ENCODE measurements at places on chromosomes 4 and X. TPM values are rescaled to one million over a fixed set of nuclear protein-coding genes. Genes with fewer than 3 reads are reported as not detected.

GYPA gene
- polyA plus RNA-seq = not detected

CTSO gene
- polyA plus RNA-seq = 23.8 TPM

GIMD1 gene
- not detected for polyA plus RNA-seq

YY2 gene
- polyA plus RNA-seq = 1.1 TPM

GABRQ gene
- polyA plus RNA-seq = 0.08 TPM

PDCL2 gene
- not detected for polyA plus RNA-seq

TMEM131L gene
- polyA plus RNA-seq = 9.6 TPM

ABRAXAS1 gene
- polyA plus RNA-seq = 13.7 TPM

FAM149A gene
- polyA plus RNA-seq = 16.1 TPM

- DNase-seq = no peak
These were observed 4.5 kb downstream of the APLN start for GRCh38 chrX:129650183-129650689.

GRCh38 chr4:184398741-184399511, 75.4 kb downstream of the IRF2 start:
- DNase-seq = no peak

DNA sequence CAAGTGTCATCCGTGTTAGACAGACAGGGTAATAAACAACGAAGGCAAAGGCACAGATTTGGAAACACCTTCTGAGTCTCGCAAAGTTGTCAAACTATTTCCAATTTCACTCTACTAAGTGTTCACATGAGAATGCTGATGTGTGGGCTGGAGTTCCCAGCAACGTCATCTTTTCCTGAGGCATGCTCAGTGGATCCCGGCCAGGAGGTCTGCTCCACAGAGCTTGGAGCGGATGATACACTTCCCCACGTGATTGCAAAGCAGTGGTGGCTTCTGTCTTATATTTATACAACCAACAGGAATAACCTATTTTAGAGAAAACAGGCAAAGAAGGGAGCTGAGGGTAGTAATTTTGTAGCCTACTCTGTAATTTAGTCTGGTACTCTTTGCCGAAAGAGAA, 40.1 kb upstream of the PDK3 start:
- no peak for DNase-seq

GRCh38 chr4:168540086-168540485, 43.2 kb downstream of the PALLD start:
- DNase-seq = no peak

GRCh38 chr4:71026086-71026485, 32.6 kb downstream of the DCK start:
- no peak for DNase-seq

DNA sequence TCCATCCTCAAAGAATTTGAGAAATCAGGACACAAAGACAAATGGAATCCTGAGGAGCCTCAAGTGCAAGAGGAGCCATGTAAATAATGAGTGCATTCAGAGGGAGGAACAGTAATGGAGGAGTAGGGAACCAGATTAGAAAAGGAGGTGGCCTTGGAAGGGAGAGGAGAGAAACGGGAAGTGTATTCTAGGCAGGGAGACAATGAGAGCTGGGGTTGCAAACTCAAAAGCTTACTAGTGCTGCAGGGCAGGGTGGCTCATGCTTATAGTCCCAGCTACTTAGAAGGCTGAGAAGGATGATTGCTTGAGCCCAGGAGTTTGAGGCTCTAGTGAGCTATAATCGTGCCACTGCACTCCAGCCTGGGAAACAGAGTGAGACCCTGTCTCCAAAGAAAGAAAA, 113.2 kb upstream of the LSM6 start:
- no peak for DNase-seq

GRCh38 chrX:24396931-24397279, 36.5 kb downstream of the SUPT20HL1 start:
- DNase-seq = no peak

GRCh38 chr4:156962528-156962974, 9.0 kb downstream of the PDGFC start:
- DNase-seq = no peak

DNA sequence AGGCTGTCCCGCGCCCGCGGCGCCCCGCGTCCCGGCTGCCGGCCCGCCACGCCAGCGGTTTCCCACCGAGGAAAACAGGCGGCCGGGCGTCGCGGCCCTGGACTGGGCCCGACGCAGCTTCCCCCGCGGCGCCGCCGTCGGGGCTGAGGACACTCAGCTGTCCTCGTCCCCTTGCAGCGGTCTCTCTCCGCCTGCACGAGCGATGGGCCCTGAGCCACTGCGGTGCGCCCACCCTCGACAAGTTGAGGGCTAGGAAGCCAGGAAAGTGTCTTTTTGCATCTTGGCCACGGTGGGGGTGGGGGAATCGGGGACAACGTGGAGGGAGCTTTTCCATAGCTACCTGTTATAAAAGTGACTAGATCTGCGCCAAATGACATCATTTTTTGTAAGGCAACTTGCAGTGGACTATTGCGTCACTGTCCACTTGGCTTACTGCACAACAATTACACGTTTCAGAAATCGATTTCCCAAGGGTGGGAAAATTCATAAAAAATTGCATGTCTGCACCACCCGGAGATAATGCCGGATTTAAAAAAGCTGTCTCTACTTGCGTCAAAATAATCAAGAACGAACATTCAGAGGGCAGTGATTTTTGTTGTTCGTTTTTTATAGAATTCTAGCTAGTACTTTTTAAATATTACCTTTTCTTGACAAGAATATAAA, 1.1 kb downstream of the KLHL15 start:
- no peak for DNase-seq

DNA sequence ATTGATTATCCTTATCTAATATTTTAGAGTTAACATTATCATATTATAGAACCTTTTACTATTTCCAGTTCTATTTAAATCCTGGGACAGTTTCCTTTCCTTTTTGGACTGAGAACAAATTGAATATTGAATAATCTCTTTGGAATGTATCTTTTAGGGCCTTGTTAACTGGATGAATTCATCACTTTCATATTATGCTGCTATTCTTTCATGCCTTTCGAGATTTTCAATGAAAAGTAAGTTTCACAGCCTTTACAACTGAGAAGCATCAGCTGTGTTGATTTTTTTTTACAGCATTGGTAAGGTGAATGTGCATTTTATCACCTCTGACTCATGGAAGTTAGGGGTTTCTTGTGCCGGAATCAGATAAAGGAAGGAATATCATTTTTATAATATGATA, 39.6 kb downstream of the PDLIM5 start:
- no peak for DNase-seq

DNA sequence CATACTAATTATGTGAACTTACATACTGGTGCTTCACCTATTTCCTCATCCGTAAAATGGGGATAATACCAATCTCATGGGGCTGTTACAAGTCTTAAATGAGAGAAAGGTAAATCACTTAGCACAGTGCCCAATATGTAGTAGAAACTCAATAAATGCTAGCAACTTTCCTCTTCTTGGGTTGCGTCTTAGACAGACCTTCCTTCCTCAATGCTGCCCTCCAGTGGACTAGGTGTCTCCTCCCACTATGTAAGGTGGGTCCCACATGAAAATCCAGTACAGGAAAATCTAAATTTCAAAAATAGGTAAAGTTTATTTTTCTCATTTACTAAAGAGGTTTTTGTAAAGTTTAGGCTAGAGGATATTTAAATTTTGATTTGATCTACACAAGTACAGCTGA, 20.6 kb downstream of the ZDHHC9 start:
- no peak for DNase-seq

DNA sequence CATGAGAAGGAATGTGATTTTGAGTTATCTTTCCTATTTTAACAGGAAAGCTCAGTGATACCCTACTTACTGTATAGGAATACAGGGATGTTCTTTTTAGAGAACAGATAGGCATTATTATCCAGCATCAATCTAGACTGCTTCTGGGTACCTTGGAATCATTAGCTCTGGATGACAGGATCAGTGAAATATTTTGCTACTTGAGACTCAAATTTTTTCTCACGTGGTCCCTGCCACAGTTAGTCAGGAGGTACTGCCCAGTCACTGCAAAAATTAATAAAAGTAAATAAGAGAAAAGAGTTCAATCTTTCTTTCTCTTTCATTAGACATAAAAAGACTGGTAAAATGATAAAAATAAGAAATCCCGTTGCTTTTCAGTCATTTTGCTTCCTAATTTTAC, 5.5 kb downstream of the ZNF827 start:
- no peak for DNase-seq

GRCh38 chr4:124097447-124097846, 615.1 kb downstream of the ANKRD50 start:
- no peak for DNase-seq

DNA sequence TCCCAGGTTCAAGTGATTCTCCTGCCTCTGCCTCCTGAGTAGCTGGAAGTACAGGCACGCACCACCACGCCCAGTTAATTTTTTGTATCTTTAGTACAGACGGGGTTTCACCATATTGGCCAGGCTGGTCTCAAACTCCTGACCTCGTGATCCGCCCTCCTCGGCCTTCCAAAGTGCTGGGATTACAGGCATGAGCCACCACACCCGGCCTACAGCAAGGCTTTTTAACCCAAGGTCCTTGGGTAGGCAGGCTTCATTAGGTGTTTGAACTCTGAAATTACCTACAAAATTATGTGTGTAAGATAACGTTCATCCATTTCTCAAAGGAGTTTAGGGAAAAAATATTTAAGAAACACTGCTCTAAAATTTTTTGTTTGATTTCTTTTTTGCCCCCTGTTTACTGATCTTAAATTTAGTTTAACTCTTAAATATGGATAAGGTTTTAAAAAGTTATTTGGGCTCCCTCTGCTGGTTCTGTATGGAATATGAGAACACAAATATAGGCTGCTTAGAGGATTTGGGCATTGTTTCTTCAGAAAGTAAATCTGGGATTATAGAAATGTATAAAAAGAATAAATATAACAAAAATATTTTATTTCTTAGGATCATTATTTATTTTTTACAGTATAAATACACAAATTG, 92.8 kb downstream of the CBR4 start:
- peak; percentile 33 for DNase-seq

- DNase-seq = no peak
These were observed 38.3 kb upstream of the CWH43 start for GRCh38 chr4:48947731-48948130.

- DNase-seq = no peak
These were observed 87.4 kb downstream of the SMIM20 start for GRCh38 chr4:26001413-26001812.

DNA sequence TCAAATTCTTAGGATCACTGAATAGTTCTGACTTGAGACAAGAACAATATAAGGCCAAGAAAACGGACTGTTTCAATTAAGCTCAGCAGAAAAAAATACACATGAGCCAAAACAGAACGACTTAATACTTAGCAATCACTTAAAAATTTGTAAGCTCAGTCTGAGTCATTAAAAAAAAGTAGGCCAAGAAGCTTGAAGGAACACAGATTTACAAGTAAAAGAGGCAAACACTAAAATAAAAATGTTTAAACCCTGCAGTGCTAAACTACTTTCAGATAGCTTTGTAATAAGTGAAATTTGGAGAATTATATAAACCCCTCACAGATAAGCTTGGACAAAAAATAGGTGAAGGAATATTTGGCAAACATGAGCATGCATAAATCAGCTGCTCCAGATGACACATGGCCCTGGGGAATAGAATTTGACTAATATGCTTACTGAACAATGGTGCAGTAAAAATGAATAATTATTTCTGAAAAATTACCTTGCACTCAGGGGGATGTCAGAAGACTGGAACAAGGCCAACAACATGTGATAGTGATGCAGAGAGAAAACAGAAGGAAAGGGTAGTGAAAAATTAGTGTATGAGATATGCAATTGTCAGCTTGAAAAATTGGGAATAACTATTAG, 49.6 kb downstream of the LNX1 start:
- DNase-seq = peak; percentile 37

DNA sequence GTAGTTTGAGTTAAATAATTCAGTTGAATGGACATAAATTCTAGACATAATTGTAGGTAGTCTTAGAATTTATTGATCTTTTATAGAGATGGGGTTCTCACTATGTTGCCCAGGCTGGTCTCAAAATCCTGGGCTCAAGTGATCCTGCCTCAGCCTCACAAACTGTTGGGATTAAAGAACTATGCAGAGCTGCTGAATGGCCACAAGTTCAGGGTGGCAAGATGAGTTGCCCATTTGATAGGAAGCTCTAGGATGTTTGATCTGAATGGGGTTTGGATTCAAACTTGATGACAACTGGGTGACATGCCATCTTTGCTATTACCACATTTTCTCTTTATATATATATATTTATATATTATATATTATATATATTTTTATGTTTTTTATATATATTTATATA, 3.6 kb downstream of the RPL36A start:
- no peak for DNase-seq

DNA sequence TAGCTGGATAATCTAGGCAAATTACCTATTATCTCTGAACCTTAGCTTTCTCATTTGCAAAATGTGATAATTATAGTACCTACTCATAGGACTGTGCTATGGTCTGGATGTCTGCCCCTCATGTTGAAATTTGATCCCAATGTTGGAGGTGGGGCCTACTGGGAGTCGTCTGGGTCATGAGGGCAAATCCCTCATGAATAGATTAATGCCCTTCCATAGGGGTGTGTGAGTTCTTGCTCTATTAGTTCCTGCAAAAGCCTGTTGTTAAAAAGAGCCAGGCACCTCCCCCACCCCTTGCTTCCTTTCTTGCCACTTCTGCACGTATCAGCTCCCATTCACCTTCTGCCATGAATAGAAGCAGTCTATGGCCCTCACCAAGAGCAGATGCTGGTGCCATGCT, 73.9 kb downstream of the SERTM2 start:
- no peak for DNase-seq

- no peak for DNase-seq
These were observed 26.8 kb downstream of the MAN2B2 start for GRCh38 chr4:6601661-6602250.

DNA sequence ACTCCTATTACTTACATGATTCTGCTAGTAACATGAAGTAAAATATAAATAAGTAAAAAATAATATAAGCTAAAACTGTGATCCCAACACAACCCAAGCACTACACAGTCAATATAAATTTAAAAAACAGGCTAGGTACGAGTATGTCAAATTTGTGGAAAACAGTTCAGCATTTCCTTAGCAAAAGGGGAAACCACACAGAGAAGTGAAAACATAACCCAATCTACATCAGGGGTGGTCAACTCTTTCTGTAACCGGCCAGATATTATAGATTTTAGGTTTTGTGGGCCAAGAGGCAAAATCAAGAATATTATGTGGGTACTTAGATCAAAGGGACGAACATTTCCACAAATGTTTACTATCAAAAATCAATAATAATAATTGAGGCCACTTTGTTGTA, 70.1 kb downstream of the CHST7 start:
- DNase-seq = no peak

GRCh38 chr4:41751449-41752061, 3.0 kb upstream of the PHOX2B start:
- DNase-seq = no peak

- no peak for DNase-seq
These were observed 639.7 kb downstream of the TRIML1 start for GRCh38 chr4:188778905-188779304.

DNA sequence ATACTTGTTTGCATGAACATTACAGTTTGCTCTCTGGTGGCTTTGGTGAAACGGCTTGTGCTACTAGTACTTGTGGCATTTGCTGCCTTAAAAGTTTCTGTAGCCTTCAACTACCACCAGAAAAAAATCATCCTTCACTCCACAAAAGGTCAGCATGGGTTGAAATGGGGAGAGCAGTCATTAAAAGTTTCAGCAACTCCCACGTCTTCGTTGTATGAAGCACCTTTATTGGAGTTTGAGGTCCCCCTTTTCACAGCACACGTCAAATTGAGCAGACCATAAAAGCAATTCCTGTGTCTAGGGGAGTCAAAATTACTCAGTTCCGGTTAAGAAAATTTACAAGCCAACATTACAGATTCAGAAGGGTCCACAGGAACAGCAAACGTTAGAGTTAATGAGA, 23.0 kb upstream of the CCNA2 start:
- DNase-seq = no peak

All from urinary bladder (tissue), 4 donors.